T-helper 1 cell (primary cell): ENCODE measurements at places on chromosomes 2 and 18.

- DNase-seq, result no peak
These were observed 83.3 kb downstream of the SP3 start for GRCh38 chr2:173881886-173882285.

DNA sequence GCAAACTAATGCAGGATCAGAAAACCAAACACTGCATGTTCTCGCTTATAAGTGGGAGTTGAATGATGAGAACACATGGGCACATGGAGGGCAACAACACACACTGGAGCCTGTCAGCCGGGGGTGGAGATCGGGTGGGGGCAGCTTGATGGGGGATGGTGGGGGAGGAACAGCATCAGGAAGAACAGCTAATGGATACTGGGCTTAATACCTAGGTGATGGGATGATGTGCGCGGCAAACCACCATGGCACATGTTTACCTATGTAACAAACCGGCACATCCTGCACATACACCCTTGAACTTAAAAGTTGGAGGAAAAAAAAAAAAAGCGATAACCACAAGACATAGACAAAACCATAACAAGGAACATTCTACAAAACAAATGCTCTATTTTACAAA, 10.4 kb downstream of the CHMP3 start:
- no peak for DNase-seq

GRCh38 chr18:37297106-37297505, 268.5 kb downstream of the CELF4 start:
- no peak for DNase-seq

- DNase-seq, result no peak
These were observed 8.5 kb downstream of the RTTN start for GRCh38 chr18:70197026-70197425.

- no peak for DNase-seq
These were observed 40.0 kb downstream of the PKDCC start for GRCh38 chr2:42087857-42088195.

DNA sequence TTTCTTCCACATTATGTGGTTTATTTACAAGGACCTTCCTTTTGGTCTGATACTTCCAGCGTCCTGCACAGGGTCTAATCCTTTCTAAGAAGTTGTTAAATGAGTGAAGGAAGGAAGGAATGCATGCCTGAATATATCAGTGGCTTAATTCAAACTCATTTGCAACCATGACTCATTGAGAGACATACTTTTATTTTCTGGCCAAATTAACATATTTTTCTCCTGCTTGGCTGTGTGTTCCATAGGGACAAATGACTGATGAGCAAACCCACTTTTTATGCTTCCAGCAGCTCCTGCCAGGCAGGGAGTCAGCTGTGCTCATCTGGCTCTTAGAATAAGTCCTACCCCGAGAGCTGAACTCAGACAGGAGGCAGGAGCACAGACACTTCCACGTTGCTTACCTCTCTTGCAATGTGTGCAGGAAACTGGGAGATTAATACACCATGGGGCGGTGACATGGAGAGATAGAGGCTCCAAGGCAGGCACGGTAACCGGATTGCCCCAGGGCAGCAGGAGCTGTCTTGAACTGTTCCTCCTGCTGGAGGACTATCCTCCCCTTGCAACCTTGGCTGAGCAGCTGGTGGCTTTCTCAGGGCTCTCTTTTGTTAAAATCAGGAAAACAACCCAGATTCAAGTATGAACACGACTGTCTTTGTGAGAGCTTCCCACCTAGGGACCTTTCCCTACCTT, 667.5 kb upstream of the HS6ST1 start:
- DNase-seq, result no peak

DNA sequence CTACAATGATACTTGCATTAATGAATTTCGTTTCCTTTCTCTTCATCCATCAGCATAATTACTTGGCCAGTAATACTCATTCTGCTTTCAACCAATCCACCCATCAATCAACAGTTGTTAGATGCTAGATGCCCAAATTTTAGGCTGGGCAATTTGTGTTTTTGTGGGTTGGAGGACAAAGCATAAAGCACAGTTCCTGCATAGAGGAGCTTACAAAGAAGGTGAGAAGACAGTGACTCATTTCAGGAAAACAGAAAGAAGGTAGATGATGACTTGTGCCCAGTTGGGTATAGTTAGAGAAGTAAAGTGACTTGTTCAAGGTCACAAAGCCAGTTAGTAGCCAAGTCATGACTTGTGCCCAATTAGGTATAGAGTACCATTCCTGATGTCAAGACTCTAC, 1186.8 kb upstream of the CELF4 start:
- DNase-seq, result no peak

DNA sequence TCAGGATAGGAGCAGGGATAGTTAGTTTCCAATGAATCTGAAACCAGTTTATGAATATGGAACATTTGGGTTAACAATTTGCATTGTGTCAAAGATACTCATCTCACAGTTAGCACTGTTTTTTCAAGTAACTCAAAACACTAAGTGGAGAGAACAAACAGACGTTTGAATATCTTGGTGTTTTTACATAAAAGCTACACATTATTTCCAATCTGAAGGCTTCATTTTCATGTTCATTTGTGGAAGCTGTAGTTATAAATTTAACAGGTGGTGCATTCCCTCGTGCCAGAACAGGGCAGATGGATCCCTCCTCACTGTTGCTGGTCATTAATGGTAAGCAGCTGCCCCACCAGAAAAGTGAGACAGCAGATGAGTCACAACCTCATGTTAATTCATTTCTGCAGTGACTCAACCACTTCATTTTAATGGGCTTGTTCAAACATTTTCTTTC, 286.9 kb downstream of the TMX3 start:
- DNase-seq, result no peak

DNA sequence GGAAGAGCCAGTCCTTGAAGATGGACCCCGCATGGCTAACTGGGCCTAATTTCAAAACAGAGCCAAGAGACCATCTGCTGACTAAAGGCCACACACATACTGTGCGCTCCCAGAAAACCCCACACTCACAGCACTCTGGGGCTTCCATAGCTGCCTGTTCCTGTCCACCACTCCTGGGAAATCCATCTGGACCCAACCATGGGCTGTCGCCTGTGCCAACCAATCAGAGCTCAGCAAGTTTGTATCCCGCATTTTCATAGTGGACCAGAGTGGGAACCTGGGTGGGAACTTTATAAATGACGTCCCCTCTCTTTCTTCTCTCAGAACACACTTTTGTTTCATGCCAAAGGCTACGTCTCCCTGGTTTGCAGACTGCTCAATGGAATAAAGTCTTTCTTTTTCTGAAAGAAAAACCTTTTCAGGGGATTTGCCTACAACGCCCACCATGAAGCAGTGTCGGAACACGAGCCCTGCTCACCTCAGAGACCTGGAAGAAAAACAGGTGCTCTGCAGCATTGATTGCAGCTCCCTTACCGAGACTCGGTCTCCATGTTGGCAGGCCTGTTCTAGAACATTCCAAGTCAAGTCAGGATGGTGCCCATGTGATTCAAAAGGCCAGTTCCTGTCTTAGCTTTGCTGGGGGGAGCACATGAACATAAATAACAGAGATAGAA, 137.2 kb upstream of the GPC1 start:
- DNase-seq, result no peak

GRCh38 chr2:120429586-120430500, 83.9 kb downstream of the INHBB start:
- no peak for DNase-seq

DNA sequence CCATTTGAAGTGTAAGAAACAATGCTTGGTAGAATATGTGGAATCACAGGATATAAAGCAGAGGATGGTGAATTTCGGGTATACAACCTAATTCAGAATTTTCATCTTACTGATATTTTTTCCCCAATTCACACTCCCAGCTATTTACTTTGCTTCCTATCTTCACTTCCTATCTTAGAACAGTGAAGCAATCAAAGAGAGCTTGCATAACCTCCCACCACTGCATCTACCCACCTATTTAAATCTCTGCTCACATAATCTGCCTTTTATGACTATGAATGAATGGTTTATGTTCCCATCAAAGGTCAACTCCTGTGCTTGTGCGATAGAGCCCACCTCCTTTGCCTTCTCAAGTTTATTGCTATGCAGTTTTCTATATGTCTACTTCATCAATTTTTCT, 3.3 kb downstream of the RMDN2 start:
- no peak for DNase-seq

DNA sequence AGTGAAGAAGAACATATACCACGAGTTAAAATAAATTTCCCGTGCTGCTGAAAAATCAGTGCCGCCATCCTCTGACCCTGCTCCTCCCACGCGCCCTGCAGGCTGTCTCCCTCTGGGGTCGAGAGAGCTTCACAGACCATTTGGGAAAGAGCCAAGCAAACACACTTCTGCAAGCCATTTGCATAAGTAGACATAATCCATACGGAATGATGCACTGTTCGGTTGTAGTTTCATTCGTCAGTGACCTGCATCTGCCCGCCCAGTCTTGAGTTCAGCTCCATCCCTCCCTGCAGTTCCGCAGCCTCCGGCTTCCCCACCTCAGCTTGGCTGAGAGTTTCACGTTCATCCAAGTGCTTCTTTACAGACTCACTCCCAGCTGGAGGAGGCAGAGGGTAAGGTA, 69.6 kb downstream of the TRAPPC12 start:
- DNase-seq, result no peak

DNA sequence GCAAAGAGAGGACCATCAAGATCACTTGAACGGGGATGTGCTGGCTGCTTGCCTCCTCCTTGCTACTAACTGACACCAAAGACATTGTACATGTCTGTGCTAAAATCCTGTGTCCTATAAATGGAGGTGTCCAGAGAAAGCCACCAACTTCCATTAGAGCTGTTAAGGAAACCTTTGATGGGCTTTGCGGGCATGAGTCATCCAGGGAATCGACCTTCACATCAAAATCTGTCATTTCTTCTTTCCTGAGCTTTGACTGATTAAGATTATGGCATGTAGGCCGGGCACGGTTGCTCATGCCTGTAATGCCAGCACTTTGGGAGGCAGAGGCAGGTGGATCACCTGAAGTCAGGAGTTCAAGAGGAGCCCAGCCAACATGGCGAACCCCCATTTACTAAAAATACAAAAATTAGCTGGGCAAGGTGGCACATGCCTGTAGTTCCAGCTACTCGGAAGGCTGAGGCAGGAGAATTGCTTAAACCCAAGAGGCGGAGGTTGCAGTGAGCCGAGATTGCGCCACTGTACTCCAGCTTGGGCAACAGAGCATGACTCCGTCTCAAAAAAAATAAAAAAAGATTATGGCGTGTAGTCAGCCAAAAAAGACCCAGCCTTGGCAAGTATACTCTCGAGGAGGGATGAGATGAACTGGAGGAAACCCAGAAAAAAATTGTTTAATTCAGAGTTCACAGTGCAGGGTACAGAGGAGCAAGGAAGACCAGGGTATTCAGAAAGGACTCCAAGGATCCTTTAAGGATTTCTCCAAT, 115.8 kb downstream of the CABLES1 start:
- DNase-seq, result no peak

DNA sequence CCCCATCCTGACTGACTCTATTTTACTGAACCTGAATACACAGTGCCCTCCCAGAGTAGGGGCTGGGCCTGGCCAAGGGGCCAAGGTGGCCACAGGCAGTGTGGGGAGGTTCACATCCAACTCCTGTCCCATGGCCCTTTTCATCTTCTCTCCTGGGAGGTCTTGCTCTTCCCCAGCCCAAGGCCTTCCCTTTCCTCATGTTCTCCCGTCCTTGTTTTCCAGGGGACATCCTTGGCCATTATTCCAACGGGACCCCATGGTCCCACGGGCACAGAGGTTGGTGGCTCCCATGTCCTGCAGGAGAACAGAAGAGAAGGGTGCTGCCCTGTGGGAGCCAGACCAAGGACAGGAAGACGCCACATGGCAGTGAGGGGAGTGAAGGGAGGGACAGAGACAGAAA, 10.4 kb downstream of the MALL start:
- no peak for DNase-seq

DNA sequence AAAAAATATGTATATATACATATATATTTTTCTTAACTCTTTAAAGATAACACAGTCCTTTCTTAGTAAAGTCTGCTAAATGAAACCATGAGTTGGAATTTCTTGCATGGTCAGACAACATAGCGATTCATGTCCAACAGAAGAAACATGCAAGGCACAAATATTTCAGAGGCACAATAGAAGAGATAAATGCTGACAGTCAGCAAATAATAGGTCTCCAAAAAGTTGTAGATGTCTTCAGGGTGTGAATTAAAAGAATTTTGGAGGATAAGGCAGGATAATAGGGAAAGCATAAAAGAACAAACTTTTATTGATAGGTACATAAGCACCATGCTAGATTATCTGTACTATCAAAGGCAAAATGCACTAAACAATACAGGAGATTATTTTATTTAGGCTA, 800.2 kb downstream of the PLCL1 start:
- no peak for DNase-seq

DNA sequence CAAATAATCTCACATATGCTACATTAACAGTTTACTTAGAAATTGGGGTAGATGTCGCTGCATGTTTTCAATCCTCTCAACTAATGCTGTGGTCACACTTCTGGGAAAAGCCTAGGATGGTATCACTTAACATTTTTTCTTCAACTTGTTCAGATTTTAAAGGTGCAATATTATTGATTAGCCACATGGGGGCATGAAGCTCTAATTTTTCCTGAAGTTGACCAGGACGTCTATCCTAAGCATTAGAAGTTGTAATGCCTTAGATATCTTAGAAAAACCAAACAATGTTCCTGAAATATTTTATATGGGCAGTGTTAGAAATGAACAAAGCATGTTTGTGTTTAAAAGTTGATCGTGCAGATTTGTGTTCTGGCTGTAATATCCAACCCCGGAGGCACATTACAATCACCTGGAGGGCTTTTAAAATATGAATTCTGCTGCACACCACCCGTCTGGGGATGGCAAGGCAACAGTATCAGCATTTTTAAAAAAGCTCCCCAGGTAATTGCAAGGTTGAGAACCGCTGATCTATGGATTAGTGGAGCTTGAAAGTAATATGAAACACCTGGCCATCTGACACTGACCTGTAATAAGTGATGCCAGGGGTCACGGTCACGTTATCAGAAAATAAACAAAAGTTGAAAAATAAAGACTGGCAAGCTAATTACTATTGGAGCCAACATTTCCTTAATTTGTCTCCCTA, 100.5 kb upstream of the LMAN1 start:
- DNase-seq, result no peak

DNA sequence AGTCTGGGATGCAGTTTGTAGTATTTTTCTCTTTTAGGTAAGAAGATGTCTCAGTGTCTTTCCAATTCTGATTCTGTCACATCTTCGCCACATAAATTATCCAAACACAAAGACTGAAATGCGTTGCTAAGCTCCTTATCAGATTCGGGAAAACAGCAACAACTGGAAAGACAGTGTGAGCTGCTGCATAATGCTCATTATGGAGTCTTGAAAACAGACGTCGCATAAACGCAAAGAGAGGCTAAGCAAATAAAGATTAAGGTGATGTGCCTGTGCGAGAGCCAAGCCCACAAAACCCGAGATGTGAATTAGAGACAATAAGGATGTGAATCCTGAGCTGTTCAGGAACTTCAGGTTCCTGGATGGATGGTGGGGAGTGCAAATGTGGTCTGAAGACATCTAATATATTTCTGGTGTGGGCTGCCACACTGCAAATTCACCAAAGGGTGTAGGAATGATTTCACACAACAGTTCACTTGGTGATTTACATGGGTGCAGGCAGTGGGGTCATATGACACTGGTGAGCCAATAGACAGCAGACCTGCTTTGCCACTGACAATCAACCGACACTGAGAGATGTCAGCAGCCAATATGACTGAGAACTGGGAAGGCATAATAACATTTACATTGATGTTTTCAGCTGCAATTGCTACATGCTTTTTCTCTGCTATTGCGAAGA, 195.8 kb downstream of the MTX2 start:
- no peak for DNase-seq

- no peak for DNase-seq
These were observed 333.2 kb downstream of the SOX11 start for GRCh38 chr2:6025391-6025790.
